ENCODE measurements at places on chromosomes 13 and 19.

DNA sequence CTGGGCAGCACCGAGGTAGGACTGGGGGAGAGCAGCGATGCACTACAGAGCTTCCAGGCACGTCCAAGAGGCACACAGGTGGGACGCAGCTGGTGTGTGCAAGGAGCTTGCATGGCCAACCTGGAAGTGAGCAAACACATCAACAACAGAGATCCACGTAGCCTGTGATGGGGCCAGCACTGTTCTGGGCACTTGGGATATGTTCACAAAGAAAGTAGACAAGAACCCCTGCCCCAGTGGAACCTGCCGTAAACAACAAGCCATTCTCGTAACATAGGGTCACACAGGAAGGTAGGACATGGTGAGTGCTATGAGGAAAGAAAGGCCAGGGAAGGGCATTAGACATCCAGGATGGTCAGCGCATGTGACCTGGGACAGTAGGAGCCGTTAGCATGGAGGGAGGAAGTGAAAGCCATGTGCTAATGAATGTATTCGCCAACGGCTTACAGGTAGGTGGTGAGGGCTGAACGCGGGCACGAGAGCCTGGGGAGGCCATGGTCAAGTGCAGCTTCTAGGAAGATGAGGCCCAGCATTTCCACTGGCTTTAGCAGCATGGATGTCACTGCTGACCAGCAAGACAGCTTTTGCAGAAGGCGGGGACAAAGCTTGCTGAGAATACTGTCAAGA lies 105.5 kb downstream of the TEX26 start:
- DNase-seq = no peak

GRCh38 chr19:20259615-20260014 lies 92.6 kb downstream of the ZNF486 start:
- no peak for DNase-seq

GRCh38 chr19:35986664-35987570 lies 8.1 kb upstream of the SDHAF1 start:
- no peak for DNase-seq

DNA sequence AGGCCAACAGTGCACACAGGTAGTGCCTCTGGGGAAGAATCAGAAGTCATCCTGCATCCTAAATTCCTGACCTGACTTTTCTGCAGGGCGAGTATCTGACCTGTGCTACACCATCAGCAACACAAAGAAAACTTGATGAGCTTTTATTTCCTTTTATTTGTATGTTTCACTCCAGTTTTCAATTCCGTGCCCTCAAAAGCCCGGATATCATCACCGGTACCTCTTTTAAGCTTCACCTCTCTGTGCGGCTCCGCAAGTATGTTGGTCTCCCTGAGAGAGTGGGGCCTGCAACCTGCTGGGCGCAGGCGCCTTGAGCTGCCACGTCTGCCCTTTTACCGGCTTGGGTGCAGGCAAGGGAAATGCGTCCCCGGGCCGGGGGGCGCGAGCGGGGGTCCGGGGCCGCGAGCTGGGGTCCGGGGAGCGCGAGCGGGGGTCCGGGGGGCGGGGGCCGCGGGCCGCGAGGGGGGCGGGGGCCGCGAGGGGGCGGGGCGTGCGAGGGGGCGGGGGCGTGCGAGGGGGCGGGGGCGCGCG lies 4.3 kb upstream of the DUXA start:
- DNase-seq = peak; percentile 57

DNA sequence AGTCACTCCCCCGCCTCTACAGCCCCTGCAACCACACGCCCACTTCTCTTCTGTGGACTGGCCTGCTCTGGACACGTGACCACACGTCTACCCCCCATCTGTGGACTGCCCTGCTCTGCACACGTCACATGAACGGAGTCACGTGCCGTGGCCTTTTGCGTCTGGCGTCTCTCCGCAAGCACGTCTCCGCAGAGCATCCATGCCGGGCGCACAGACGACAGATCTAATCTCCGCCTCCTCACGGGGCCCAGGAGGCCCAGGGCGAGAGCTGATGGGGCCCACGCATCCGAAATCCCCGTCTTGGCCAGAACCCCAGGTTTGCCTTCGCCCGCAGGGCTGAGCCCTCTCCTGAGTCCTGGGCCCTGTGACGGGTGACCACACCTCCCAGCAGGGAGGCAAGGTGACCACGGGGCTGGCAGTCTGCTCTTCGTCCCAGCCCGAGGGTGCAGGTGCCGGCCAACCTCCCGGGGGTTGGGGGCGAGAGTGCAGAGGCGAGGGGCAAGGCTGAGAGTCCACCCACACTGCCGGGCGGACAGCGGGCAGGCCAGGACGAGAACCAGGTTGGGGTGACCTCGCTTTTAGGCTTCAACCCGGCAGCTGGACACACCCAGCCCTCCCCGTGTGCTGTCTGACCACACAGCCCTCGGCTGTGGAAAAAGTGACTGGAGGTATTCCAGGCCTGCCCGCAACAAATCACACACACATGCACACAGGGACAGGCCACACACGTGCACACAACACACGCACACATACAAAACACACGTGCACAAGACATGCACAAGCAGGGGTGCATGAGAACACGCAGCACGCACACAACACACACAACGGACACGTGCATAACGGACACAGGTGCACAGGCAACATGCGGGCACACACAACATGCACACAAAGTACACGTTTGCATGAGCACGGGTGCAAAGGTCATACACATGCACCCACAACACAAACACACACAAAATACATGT lies 3.9 kb downstream of the SBNO2 start:
- peak; percentile 67 for DNase-seq

- no peak for DNase-seq
These were observed 2.6 kb upstream of the HAUS5 start for GRCh38 chr19:35609851-35610353.

DNA sequence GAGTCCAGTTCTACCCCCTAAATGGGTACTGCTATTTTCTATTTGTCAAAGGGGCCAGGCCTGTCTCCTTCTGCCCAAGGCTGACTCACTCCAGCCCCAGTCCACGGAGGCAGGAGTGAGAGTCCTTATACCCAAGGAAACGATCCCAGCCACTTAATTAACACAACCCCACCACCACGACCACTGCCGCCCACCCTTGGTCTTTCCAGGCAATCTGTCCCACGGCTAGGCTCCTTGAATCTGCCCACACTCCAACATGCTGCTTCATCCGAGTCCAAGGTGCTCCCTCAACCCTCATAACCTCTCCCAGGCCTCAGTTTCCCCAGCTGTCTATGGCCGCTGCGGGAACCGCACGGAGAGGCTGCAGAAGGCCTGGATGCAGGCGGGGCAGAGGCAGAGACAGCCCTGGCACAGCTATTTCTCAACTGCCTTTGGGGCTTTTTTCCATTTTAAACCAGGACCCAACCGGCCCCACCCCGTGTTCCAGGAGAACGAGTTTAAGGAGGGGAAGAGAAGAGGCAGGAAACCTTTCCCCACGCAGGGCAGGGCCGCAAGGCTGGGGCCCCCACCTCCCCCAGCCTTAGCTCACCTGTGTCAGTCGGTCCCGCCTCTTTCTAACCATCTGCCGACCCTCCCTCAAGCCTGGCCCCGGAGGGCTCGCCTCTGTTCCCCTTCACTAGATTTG lies 746 bp downstream of the RAB3D start:
- DNase-seq = no peak

DNA sequence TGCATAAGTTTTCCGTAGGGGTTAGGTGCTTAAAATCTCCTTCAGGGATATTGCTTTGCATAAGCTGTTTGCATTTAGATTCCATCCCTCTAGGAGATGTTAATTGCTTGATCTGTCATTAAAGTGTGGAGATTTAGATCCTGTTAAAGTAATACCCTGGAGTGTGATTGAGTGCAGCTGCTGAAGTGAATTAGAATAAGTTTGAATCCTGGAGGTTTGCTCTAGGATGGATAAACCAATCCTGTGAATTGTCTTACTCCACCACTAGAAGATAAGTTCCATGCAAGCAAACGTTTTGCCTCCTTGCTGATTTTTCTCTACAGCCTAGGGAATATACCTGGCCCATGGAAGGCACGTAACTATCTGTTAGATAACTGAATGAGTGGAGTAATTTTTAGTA lies 1487.2 kb upstream of the PRR20A start:
- no peak for DNase-seq

DNA sequence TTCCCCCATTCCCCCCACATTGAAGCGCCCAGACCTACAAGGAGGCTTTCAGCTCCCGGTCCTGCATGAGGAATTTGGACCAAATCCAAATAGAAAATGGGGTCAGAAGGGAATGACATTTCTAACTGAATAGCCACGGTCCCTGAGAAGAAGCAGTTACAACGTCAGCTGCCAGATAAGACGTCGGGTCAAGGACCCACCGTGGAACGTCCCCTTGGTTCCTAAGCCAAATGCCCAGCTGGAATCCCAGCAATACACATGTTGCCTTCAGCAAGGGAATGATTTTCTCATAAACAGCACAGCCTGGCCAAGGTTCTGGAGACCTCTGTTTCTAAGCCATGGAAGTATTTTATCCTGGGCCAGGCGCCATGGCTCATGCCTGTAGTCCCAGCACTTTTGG lies 109.1 kb upstream of the PEG3 start:
- DNase-seq = no peak

DNA sequence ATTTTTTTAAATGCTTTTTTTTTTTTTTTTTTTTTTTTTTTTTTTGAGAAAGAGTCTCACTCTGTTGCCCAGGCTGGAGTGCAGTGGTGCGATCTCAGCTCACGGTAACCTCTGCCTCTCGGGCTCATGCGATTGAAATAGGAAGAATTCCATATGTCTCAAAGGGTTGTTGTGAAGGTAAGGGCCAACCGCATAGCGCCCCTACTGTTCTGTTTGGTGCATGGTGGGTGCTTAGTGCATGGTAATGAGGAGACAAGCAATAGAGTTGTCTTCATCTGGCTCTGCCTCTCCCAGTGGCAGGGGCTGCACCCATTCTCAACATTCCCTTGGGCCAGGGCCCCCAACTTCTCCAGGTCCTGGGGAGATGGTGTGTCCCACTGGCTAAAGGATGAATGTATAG lies 68.7 kb downstream of the RASL11A start:
- DNase-seq = no peak
